ENCODE measurements at places on chromosomes 7 and 10. TPM values are rescaled to one million over a fixed set of nuclear protein-coding genes. Genes with fewer than 3 reads are reported as not detected.

Gene ANKRD30A
- total RNA-seq: not detected

Gene CFTR
- under 0.01 TPM for total RNA-seq

Gene ANKMY2
- total RNA-seq: 39.0 TPM

Gene BNIP3
- 200 TPM for total RNA-seq

Gene PRR15
- total RNA-seq: 0.22 TPM

Gene TLX1
- total RNA-seq: not detected

Gene ELOVL3
- total RNA-seq: not detected

Gene C10orf95
- not detected for total RNA-seq

Gene KIN
- 5.7 TPM for total RNA-seq

Gene SPDYE11
- total RNA-seq: not detected

Gene SDK1
- total RNA-seq: 10.1 TPM

Gene HOXA3
- total RNA-seq: 1.2 TPM

Gene ZNF277
- 52.2 TPM for total RNA-seq

Gene CNPY1
- not detected for total RNA-seq

Gene PRF1
- total RNA-seq: not detected

Gene GOLGA7B
- not detected for total RNA-seq

Gene FANK1
- total RNA-seq: 3.7 TPM

Gene NSUN5
- total RNA-seq: 24.3 TPM

Gene OR13A1
- total RNA-seq: not detected

Gene PIK3AP1
- total RNA-seq: 0.12 TPM

Gene FAM25G
- total RNA-seq: not detected

Gene MEIG1
- total RNA-seq: not detected

Gene GCK
- 0.62 TPM for total RNA-seq

Gene ECHDC3
- 12.0 TPM for total RNA-seq

Gene UNC5B
- 11.2 TPM for total RNA-seq

Gene IQUB
- 0.50 TPM for total RNA-seq

Gene TMEM130
- total RNA-seq: 0.11 TPM

Gene GIMAP8
- total RNA-seq: under 0.01 TPM

Gene CLRN3
- not detected for total RNA-seq

Gene H2BK1
- not detected for total RNA-seq

Gene ACSM6
- total RNA-seq: not detected

Gene RSPH10B
- 0.37 TPM for total RNA-seq

Gene SMKR1
- 0.44 TPM for total RNA-seq

Gene HOXA5
- total RNA-seq: 0.66 TPM

Gene FFAR4
- not detected for total RNA-seq

Gene SPDYE1
- not detected for total RNA-seq

Gene ZNF92
- total RNA-seq: 8.6 TPM

Gene HOXA6
- 1.7 TPM for total RNA-seq

Gene STEAP1
- total RNA-seq: 32.6 TPM

Gene RUFY2
- 29.3 TPM for total RNA-seq

Gene MRLN
- total RNA-seq: not detected

Gene HMX3
- total RNA-seq: not detected

Gene GHITM
- total RNA-seq: 230 TPM

Gene ZNF503
- total RNA-seq: 5.8 TPM

Gene FAM13C
- 0.50 TPM for total RNA-seq

Gene EBLN1
- total RNA-seq: not detected
